ENCODE measurements at places on chromosomes 7 and 10.
A peak's percentile ranks its signal among the peaks of the same experiment; 100 is the strongest.

DNA sequence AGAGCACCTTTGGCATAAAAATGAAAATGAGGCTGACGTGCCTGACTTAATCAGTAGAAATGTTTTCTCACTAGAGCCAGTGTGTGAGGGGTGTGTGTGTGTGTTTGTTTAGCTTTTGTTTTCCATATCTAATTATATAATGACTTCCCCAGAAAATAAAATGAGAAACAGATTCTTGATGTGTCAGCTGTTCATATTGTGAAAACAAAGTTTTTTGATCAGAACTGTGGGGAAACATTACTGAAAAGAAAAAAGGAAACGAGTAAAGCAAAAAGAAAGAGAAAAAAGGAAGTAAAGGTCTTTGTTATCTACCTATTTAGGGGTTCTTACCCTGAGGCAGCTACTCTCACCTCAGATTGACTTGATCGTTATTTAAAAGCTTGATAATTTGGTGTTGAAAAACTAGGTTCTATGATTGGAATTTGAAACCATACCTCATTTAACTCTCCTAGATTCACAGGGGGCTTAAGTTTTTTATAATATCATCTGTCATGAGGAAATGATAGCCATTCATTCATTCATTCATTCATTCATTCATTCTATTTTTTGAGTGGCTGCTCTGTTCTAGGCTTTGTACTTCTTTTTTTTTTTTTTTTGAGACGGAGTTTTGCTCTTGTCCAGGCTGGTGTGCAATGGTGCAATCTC lies 58.0 kb downstream of the CREM start:
- no peak for DNase-seq

GRCh38 chr10:86287110-86287793 lies 79.3 kb downstream of the GRID1 start:
- no peak for DNase-seq

- no peak for DNase-seq
Measured at GRCh38 chr7:115297656-115298055, 375.8 kb downstream of the MDFIC start.

- DNase-seq, result no peak
Measured at GRCh38 chr10:5961405-5962100, 15.8 kb downstream of the IL15RA start.

DNA sequence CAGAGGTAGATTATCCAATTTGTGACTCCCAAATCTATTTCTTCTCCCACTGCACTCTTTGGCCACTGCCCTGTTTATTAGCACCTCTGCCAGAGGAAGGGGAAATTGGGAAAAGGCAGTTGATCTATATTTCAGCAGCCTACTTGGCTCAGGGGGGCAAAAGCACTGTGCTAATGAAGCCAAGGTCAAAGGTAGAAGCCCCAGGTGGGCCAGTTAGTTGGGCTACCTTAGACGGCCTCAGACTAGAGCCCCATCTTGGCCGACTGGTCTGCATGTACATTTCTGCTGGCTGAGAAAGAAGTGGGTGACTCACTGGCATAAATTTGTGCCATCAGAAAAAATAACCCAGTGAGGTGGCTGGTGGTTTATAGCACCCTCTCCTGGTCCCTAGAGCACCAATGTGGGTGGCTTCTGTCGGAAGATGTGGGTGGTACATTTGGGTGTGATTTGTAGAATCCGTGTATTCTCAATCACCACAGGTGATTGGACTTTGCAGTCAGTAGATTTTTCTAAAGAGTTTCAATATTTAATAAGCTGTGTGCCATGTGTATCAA lies 293.3 kb upstream of the MKI67 start:
- no peak for DNase-seq

DNA sequence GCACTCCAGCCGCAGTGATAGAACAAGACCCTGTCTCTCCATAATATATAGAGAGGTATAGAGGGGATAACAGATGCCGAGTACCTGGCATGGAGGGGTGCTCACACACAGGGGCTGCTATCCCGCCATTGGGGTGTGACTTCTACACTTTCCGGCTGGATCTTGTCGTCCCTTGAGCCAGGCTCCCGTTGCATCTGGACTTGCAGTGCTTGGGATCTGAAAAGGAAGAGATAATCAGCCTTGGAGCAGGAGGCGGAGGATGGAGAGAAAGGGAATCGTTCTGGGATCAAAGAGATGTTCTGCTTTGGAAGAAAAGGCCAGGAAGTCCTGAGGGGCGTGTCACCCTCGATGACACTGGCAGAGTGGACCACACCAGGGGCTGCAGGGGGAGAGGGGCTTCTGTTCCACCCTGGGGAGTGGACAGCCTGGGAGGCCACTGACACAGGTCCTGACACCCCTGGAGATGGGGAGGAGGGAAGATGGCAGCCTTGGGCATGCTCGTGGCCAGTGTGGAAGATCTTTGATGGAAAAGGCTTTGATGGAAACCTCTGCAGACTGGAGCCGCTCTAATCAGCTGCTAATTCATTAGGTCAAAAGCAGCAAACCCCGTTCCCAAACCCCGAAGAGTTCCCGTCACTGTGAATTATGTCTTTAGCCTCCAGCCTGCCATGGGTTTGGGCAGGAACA lies 85.1 kb downstream of the CARD11 start:
- DNase-seq, result no peak

GRCh38 chr10:43667761-43668386 lies 19.2 kb upstream of the ZNF32 start:
- DNase-seq, result no peak

DNA sequence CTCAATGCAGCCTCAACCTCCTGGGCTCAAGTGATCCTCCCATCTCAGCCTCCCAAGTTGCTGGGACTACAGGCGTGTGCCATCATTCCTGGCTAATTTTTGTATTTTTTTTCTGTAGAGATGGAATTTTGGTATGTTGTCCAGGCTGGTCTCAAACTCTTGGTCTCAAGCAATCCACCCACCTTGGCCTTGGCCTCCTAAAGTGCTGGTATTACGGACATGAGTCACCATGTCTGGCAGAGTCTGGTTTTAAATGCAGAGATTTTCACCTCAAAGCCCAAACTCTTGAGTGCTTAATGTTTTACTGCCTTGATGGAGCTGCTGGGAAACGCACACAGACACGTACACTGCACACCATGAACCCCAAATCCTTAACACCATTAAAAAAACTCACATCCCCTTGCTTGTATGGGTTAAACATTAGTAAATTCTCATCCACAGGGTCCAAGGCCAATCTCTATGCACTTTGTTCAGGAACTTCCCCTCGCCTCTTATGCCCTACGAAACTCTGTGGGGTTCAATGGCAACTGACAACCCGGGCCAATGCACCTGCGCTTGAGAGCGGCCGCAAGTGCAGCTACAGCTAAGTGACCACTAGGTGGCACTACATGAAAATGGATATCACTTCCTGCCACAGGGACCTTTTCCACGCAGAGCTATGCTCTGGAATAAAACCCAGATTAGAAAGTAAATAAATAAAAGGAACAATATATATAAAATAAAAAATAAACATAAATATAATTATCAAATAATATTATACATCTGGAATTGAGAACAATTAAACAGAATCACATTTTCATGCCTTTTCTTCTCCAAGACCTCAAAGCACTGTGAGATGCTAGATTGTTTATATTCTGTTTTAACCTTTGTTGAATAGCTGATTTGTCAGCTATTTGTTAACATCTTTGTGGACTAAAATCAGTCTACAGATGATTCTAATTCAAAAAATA lies 66.9 kb upstream of the AFAP1L2 start:
- DNase-seq, result peak; percentile 28

All from stimulated activated CD8-positive, alpha-beta memory T cell treated with anti-CD3 and anti-CD28 coated beads, Interleukin-15, amount 100 ng/mL, for 48 hours (primary cell).